ENCODE measurements at places on chromosomes 4 and X.

DNA sequence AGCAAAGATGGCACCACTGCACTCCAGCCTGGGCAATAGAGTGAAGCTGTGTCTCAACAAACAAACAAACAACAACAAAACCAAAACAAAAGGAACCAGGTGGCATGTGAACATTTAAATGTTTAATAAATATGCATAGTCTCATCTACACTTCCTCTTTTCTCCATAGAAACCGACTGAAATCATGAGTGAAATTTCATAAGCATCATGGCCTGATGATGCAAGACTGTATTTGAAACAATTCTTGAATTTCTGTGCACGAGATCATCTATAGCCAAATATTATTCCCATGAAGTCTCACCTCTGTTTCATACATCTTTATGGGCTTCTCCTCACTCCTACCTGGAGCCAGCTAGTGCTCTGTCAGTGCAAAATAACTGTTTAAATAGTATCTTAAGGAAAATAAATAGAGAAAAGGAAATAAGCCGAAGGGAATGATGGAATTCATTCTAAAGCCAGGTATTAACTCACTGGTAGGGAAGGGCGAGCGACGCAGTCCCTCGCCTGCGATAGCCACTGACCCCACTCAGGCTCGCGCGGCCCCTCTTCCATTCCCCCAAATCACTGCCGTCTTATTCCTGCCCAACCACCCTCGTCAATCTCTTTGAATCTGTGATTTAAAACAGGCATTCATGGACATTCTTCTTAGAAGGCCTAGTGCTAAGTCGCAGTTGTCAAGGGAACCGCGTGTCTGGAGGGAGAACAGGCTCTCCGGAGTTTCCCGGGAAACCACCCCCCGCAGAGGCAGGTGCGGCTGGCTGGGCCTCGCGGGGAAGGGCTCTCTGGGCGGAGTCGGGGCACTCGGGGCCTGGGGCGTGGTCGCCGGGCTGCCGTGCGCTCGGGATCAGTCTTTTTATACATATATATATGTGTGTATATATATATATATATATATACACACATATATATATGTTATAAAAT lies 52.4 kb upstream of the TRIM2 start:
- peak; percentile 97 for DNase-seq

GRCh38 chrX:136839196-136839595 lies 41.3 kb downstream of the RBMX start:
- no peak for DNase-seq

DNA sequence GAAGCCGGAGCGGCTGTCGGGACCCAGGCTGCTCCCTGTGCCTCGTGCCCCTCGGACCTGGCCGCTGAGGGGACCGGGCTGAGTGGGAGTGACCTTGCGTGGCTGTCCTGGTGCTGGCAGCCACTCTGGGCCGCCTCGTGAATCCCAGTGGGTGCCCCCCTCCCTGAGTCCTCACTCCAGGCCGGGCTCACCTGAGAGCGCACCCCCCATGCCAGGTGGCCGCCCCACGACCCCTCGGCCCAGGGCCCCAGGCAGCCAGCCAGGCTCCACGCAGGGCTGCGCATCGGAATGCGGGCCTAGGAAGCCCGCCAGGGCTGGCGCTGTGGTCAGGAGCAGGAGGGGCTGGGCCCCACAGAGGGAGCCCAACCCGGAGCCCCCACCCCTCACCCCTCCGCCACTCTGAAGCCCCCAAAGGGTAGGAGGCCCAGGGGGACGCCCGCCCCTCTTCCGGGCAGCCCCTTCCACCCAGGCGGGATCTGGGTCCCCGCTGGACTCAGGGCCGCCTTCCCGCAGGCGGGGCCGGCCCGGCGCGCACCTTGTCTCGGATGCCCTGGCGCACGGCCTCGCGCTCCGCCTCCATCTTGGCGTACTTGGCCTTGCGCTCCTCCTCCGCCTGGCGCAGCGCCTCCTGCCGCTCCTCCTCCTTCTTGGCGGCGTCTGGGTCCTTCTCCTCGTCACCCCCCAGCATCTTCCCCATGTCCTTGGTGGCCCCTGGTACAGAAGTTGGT lies 33.9 kb downstream of the CPLX1 start:
- DNase-seq, result peak; percentile 73

DNA sequence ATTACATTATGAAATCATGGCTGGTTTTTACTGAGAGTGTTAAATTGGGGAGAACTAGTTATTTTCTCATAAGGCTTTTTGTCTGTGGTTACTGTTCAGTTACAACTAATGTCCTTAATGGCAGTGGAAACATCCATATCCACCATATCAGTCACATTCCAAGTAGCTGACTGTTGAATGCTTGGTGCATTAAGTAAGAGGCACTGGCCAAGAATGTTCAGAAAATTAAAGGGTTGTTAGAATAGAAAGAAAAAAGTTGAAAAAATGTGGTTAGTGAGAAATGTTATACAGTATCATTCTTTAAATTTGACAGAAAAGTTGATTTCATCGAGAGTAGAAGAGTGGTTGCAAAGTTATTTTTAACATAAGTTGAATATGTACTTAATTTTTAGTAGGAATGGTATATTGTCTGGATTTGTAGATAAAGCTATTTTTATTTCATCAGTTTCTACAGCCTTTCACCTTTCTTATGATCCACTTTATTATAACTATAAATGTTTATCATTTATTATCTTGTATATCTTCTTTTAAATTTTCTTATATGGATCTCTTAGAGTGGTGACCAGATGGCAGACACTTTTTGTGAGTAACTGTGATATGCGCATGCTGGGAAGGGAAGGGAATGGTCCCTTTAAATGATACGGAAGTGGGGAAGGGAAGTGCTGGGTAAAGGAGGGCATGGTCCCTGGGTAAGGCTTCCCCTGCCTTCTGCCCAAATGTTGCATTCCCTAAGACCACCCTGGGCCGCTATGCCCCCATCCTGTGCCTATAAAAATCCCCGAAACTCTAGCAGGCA lies 2407.1 kb downstream of the ARAP2 start:
- DNase-seq, result no peak

GRCh38 chr4:185909972-185910371 lies 98.0 kb upstream of the SORBS2 start:
- no peak for DNase-seq

DNA sequence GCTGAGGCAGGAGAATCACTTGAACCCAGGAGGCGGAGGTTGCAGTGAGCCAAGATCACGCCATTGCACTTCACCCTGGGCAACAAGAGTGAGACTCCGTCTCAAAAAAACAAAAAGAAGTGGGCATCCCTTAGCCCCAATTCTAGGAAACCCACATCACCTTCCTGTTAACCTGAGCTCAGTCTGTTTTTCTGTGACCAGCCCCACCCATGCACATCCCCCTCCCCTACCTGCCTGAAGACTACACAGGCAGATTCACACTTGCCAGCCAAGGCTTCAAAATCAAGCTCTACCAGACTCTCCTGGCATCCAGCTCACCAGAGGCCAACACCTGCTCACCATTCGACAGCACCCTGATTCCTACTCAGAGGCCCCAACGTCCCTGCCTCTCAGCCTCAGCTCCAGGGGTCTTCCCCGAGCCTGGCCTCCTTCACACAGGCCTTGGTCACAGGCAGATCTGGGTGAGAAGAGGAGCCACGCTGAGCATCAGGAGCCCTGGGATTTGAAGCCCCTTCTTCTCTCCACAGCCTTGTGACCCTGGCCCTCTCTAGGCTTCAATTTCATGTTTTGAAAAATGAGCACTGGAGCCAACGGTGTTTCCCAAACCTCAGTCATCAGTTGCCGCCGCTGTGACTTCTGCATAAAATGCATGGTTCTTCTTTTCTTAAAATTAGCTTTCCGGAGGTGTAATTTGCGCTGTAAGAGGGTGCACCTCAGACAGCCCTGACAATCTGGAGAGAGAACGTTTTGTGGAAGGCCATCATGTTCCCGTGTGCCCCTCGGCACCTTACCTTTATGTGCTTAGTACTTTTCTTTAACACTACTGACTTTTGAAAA lies 47.3 kb downstream of the JAKMIP1 start:
- DNase-seq, result no peak

GRCh38 chrX:12685541-12685940 lies 105.7 kb upstream of the PRPS2 start:
- DNase-seq, result no peak

DNA sequence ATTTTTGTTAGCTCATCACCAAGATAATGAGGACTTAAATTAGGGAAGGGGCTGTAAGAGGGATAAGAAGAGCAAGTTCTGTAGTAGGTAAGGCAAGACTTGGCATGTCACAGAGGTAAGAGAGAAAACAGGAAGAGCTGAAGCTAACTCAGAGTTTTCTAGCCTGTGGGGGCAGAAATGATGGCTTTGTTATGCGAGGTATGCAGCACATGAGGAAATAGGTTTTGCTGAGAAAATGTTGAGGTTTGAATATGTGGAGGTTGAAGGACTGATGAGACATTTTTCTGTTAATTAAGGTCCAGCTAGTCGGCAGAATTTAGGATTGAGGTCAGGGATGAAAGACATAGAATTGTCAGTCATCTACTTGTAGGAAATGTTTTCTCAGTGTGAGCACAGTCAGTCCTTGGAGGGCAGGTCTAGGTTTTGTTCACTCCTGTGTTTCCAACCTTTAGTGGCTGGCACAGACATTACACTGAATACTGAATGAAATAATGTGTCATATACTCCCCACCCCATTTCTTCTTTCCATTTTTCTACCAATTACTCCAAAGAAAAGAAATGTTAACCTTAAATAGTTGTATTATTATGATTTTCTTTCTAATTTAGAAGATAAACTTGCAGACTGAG lies 154.0 kb upstream of the AADAT start:
- no peak for DNase-seq

- no peak for DNase-seq
Observed at GRCh38 chr4:65193985-65194384, 476.3 kb downstream of the EPHA5 start.

DNA sequence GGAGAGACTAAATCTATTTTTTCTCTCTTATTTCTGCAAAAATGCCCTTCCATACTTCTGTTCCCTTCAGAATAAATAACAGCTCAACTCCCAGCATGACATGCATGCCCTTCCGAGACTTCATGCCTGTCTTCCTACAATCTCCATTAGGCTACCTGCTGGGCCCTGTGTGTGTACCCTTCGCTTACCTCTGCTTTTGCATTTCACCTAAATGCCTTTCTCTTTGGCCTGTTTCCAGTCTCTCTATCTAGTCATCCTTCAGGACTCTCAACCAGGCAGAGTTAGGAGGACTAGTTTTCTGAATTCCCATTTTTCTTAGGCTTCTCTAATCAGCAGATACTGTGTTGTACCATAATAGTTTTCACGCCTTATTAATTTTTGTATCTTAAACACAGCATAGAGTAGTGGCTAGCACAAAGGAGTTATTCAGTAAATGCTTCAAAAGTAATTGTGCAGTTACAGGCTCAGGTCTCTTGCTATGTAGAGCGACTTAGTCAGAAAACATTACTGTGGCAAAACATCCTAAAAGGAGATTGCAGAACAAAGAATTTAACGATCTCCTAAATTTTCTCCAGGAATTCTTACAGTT lies 20.5 kb downstream of the SEPTIN11 start:
- no peak for DNase-seq

- no peak for DNase-seq
Observed at GRCh38 chrX:2708021-2708420, 16.9 kb downstream of the CD99 start.

DNA sequence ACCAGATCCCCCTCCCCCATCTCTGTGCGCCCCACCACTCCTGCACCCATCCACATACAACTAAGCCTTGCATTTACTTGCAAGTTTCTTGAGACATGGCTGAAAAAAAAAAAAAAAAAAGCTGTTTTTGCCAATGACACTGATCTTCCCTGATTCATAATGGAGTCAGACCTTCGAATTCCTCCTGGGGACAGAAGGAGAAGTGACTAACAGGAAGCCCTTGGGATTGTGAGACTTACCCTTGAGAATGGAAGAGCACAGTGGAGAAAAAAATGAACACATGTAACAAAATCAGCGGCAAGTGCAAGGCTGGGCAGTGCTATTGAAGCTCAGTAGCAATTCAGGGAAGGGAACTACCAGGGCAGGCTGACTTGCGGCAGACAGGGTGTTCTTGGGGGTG lies 288.4 kb downstream of the BCOR start:
- no peak for DNase-seq

DNA sequence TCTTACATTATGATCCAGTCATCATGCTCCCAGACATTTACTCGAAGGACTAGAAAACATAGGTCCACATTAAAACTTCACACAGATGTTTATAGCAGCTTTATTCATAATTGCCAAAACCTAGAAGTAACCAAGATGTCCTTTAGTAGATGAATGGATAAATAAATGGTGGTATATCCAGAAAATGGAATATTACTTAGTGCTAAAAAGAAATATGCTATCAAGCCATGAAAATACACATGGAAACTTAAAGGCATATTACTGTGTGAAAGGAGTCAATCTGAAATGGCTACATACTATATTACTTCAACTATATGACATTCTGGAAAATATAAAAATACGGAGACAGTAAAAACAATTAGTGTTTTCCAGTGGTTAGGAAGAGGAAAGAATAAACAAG lies 1039.1 kb upstream of the INTU start:
- DNase-seq, result no peak

DNA sequence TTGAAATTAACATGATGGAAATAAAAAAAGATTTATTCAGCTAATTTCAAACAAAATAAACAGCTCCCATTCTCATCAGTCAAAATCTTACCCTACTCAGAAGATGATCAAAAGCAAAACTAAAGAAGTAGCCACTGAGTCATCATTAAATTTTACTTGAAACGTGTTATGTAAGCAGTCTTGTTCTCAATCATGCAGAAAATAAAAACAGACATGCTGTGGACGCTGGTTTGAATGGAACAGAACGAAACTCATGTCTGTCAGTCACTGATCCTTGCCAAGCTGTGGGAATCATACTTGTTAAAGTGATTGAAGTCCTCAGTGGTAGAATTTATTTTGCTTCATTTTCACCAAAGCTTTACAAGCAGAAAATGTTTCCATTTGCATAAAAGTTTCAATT lies 77.2 kb upstream of the TLR3 start:
- DNase-seq, result peak; percentile 30

- no peak for DNase-seq
Observed at GRCh38 chr4:53602390-53602789, 11.1 kb upstream of the LNX1 start.

DNA sequence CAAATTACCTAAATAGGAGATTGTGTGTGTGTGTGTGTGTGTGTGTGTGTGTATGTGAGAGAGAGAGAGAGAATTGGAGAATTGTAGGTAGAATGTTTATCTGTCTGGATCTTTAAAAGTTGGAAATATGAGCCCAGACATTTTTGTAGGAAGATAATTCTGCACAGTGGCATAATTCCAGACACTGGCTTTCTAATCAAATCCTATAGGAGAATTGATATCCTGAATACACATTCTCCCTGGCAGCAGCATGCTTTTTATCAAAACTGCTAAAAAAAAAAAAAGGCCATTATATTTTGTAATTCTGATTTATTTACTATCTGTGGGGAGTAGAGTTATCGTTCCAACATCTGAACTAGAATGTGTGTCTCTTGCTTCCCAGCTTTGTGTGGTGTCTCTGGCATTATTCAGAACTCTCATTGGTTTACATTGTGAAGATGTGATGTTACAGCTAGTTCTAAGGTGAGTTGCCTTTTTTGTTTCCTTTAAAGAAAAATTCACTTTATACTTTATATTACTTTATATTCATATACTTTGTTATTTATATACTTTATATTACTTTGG lies 122.4 kb downstream of the GATB start:
- no peak for DNase-seq
